ENCODE measurements at places on chromosomes 1 and 21.

- DNase-seq, result no peak
These were observed 28.9 kb downstream of the ERI3 start for GRCh38 chr1:44326024-44326701.

DNA sequence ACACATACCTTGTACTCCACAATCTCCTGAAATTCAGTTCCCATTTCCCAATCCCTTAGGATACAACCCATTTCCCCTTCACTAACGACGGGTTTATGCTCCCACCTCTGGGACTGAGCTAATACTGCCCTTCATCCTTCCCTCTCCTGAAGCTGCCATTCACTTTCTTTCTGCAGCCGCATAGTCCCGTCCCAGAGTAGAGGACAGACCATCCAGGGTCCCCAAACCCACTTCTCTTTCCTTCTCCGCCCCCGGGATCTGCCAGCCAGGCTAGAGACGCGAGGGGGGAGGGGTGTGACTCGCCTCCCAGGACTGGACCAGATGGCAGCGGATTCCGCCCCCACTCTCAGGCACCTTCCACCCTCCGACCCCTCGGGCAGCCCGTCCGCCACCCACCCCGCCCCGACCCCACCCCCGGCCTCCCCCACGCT lies 679 bp downstream of the ABL2 start:
- DNase-seq, result no peak

DNA sequence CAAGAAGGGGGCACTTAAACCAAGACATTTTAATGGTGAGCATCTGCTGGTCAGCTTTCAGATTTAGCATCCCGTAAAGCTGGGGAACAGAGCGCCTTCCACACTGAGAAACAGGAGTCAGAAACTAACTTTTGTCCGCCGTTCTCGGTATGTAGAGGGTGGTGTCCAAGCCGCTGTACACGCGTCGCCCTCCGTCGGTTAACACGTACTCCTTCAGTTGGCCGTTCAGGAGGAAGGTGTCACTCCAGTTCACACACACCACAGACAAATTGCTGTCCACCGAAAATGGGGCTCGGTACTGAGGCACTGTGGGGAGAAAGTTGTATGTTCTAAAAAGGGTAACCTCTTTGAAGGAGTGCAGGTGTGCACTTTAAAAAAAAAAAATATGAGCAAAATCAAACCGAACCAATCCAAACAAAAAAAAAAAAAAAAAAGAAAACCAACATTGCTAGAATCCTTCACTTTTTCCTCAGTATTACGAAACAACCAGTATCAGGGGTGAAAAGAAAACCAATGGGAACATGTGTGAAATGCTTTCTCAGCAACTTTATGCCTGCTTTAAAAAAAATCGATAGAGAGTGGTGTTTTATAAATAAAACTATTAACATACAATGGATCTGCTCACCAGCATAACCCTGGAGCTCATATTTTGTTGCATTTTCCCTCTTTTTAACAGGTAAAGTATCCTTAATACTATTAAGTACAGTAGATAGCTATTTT lies 73.5 kb downstream of the KCTD3 start:
- DNase-seq, result no peak

GRCh38 chr21:17352996-17353655 lies 159.7 kb upstream of the CXADR start:
- DNase-seq, result no peak

- no peak for DNase-seq
These were observed 2.4 kb upstream of the ITLN2 start for GRCh38 chr1:160956966-160957365.

- DNase-seq, result no peak
These were observed 7.8 kb downstream of the C1orf141 start for GRCh38 chr1:67126974-67127373.

DNA sequence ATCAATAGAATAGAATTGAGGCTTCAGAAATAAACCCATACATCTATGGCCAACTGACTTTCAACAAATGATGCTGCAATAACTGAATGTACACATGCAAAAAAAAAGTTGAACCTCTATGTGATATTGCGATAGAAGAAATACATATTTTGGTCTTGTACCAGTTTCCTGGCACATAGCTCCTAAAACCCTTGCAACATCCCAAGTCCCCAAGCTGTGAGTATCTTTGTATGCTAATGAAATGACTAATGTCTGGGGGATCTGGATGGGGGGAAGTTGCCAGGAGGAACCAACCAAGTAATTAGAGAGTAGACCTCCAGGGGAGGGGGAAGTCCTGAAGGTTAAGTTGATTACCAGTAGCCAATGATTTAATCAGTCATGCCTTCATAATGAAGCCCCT lies 24.4 kb downstream of the BLZF1 start:
- DNase-seq, result no peak

GRCh38 chr21:26811482-26811881 lies 33.7 kb downstream of the ADAMTS1 start:
- DNase-seq, result no peak

- no peak for DNase-seq
These were observed 91.6 kb upstream of the BCAR3 start for GRCh38 chr1:93773049-93773838.

DNA sequence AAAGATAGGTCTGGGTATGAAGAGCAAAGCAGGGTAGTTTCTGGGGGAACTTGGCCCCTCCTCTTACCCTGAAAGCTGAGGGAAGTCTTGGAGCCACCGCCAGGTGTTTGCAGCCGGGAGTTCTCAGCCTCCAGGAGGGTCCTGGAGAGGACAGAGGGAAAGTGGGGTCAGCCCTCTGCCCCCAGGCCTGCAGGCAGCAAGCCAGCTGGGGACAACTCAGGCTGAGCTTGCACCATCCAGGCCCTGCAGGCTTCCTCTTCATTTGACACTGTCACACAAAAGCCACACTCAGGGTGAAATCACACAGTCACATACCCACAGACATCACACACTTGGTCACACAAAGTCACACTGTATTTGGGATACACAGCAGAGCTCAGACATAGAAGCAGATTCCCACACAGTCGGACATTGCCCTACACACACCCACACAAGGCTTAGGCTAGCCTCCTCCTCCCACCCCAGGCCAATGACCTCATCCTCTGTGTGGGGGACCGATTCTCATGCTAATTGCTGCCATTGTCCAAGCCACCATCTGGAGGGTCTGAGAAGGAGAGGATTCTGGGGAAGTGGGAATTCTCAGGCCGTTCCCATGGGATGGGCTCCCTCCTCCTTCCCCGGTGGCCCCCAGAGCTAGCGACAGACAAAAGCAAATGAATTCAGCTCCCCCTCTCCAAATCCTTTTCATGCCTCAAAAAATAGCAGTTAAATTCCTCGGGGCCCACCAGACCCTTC lies 3.7 kb downstream of the NES start:
- DNase-seq, result no peak

DNA sequence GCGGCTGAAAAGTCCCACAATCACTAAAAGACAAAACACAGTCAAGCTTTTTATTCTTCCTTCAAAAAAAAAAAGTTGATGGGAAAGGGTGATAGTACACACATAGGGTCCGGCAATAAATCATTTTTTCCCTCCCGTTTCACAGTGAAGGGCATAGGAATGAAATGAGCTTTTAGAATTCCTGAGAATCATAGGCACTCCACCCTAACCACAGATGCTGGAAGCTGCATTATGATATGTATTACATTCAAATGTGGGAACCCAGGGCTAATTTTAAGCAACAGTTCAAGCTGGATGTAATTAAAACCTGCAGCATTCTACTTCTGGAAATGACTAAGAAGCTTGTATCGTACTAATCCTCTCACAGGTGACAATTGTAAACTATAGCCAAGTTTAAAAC lies 75.7 kb upstream of the KCNJ15 start:
- no peak for DNase-seq

DNA sequence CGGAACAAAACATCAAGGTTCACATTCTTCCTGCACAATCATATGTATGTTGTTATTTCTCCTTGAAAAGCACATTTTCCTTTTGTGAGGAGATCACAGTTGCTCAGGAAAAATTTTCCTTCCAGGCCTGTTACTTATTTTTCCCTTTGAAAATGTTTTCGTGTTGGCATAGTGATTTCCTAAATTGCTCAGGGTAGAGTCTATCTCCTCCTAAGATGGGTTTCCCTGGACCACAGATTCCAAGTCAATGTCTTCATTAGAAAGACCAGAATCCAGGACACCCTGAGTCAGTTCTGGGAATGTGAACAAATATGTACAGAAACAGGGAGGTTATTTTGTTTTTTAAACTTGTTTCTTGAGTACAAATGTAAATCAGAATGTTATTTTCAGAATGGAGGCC lies 94.3 kb upstream of the C1orf105 start:
- no peak for DNase-seq

DNA sequence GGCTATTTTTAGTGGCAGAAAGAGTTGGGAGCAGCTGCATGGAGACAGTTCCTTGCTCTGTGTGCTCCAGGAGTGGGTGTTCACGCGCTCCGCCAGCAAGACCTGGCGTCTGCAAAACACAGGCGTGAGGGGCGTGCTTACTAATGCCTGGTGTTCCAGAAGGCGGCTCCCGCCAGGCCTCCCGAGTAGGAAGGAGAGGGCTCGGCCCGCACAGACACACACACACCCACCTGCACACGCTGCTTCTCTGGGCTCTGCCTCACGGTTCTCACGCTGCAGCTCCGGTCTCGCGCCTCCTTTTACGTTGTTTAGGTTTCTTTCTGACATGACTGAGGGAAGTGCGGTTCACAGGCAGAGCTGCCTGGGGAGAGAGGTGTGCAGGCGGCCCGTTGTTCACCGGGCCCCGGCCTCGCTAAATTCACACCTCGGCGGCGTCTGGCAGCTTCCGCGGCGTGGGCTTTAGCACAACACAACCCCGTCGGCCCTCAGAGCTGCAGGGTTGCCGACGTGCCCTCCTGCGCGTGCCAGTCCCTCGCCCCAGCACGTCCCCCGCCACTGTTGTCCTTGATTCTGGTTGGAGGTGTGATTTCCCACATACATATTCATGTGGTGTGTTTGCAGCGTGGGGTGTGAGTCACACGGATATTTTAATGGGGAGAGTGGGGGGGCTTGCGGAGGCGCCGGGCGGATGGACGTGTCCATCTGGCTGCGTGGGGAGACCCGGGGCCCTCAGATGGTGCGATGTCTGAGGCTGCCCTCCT lies 77.0 kb downstream of the SKI start:
- DNase-seq, result peak; percentile 40

- no peak for DNase-seq
These were observed 291.8 kb downstream of the CHRM3 start for GRCh38 chr1:239678181-239678580.

- no peak for DNase-seq
These were observed 12.4 kb downstream of the RIPK4 start for GRCh38 chr21:41754479-41754891.
